ENCODE measurements at places on chromosomes 2 and 18.

DNA sequence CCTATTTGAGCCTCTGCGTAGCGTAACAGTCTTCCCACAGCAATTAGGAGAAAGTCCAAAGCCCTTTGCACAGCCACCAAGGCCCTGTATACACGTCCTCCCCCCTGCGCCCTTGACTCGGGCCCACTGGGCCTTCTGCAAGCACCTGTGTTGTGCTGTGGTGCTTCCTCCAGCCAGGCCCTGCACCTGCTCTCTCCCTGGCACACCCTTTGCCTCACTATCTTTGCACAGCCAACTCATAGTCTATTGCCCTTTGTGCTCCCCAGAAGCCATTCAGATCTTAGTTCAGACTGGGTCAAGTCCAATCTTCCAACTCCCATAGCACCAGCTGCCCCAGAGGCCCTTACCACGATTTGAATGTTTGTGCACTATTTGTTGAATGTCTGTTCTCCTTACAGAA is 271.6 kb upstream of the MGAT5 start:
- DNase-seq: no peak

DNA sequence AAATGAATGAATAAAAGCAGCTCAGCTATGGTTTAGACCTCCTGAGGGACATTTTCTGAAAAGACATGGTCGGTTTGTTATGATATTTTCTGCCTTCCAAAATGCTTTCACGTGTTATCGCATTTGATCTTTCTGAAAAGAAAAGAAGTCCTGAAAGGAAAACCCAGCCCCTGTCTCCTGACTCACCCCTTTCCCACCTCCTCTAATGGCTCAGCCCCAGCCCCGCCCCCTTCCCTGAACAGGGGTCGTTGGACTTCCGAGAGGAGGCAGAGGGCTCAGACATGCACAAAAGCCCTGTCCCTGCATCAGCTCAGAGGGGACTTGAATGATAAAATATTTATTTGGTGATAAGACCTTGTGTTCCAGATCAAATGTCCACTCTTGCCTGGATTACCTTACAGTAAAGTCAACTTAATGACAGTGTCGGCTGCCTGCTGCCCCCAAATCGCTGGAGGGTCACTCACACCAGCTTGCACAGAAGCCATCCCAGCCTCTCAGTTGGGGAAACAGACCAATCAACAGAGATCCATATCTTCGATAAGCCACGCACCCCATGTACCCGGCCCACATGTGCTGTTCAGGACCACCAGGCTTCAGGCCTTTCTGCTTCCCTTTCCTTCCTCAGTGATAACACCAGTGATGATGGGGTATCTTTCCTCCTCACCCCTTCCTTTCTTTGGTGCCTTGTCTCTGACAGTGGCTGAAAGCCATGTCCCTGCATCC is 69.6 kb downstream of the CLHC1 start:
- no peak for DNase-seq

DNA sequence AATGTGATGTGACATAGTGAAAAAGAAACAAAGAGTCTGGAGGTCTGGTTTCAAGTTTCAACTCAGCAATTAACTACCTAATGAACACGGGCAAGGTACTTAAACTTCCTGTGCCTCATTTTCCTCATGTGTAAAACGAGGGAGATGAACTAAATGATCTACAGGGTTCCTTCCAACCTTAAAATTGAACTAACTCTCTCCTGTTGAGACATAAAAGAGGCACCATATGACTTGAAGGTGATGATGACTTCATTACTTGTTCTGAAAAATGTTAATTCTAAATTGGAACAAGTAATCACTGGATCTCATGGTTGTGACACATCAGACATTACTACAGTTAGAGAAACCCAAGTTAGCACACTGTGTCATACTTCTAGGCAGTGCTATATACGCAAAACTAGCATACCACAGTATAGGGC is 8.9 kb upstream of the REL start:
- no peak for DNase-seq

GRCh38 chr18:80229363-80229762 is 18.0 kb downstream of the PARD6G start:
- no peak for DNase-seq

DNA sequence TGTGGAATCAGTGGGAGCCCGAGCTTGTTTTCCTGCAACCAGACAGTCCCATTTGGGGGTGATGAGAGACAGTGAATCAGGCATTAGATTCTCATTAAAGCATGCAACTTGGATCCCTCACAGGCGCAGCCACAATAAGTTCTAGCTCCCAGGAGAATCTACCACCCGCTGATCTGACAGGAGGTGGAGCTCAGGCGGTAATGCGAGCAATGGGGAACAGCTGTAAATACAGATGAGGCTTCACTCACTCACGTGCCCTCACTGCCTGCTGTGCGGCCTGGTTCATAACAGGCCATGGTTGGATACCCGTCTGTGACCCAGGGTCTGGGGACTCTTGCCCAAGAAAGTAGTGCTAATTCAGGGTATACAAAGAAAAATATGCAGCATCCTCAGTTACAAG is 144.8 kb upstream of the RGPD4 start:
- no peak for DNase-seq

DNA sequence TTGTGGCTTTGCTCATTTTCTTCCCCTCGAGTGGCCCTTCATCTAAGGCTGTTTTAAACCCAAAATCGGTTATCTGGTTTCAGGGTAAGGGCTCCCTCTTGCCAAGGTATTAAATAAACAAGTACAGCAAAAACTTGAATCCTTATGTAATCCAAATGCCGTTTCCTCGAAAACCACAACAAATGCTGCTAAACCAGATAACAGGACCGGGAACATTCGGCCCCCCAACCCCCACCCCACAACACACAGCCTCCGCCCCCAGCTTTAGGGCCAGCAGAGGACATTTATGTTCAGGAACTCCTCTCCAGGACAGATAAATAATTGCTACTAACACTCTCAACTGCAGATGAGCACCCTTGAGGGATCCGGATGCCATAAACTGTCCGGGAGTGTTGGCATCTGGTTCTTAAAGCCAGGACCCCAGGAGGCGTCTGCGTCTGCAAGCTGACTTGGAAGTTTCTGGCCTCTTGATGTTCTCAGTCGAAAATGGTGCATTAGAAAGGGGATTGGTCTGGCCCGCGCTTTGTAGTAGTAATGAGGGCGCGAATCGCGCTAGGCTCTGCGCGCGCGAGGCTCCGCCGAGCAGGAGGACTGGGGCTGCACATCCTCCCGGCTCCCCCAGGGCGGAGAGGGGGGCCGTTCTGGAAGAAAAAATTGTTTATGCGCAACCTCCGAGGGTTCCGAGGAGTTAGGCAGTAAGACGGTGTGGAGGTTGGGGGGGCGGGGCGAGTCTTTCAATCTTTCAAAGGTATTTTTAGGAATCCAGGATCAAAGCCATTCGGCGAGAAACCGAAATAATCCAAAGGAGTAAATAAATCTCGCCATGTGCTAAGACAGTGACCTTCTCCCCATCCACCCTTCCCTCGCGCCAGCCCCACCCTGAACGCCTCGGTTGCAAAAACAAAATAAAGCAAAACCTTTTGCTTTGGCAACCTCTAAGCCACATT is 3.9 kb upstream of the ID2 start:
- DNase-seq: peak; percentile 55

DNA sequence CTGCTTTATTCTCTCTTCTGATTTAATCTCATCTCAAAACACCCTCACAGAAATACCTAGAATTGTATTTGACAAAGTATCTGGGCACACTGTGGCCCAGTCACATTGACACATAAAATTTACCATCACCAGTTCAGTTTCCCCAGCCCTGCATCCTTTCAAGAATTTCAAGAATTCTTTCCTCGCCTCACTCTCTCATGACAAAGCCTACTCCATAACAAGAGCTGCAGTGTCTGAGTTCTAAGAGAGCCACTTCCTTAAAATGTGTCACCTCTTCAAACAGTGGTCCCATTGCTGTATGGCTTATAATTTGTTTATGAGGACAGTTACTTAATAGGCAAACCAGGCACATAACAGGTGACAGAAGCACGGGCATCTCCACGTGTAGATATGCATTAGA is 90.9 kb upstream of the STK39 start:
- no peak for DNase-seq

GRCh38 chr2:158616480-158617000 is 159.8 kb downstream of the PKP4 start:
- DNase-seq: no peak

DNA sequence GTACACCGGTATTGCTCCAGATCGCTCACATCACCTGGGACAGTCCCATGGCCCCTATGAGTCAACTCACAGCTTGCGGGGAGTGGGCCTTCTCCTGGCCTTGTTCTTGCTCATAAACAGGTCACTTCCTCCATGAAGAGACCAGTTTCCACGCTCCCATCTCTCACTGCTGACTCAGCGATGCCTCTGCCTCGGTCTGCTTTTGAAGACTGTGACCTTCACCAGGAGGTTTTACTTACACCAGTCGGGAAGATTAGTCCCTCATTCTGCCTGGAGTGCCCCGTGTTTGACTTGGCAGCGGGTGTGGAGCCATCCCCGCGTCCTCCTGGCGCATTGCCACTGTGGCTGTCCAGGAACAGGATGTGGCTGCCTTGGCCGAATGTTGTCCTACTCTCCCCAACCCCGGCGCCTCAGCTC is 159.8 kb downstream of the RHBDD1 start:
- no peak for DNase-seq

DNA sequence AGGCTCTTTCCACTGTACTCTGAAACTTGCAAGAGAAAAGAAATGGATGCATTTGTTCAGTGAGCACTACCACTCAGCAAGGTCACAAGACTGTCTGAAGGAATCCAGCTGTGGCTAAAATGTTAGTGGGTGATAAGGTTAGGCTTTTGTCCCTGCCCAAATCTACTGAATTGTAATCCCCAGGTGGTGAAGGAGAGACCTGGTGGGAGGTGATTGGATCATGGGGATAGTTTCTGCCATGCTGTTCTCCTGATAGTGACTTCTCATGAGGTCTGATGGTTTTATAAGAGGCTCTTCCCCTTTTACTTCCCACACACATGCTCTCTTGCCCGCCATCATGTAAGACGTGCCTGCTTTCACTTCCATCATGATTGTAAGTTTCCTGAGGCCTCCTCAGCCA is 68.2 kb downstream of the ZNF385B start:
- DNase-seq: no peak

DNA sequence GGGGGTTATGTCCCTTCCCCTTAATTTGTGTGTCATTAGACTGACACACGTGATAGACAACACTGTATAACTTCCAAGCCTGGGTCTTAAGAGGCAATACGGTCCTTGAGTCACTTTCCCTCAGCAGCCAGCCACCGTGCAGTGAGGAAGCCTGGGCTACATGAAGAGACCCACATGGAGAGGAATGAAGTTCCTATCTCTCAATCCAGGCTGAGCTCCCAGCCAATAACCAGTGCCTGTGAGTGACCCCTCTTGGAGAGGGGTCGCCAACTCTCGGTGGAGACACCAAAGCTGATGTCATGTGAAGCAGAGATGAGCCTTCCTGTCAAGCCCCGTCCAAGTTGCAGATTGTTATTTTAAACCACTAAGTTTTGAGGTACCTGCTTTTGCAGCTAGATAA is 5.7 kb upstream of the WDSUB1 start:
- no peak for DNase-seq
